ENCODE measurements at places on chromosomes 1 and 21. TPM values are rescaled to one million over a fixed set of nuclear protein-coding genes. Genes with fewer than 3 reads are reported as not detected.

GRCh38 chr1:230834292-230834691 is 34.0 kb downstream of the C1orf198 start:
- DNase-seq, result no peak

GORAB gene
- total RNA-seq, result 9.4 TPM

DNA sequence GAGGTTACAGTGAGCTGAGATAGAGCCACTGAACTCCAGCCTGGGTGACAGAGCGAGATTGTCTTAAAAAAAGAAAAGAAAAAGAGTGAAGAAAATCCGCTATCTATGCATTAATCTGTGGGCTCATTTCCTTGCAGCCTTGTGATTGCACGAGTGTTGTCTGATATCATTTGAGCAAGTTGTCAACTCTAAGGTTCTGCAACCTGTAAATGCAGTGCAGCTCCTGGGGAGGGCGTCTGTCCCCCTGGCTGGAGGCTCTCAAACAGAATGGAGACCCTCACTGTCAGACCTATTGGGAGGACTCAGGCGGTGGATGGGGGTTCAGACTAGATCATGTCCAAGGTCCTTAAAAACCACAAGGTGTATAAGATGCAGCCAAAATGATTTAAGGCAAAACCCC is 6.2 kb downstream of the CORT start:
- no peak for DNase-seq

- no peak for DNase-seq
These were observed 5.4 kb downstream of the TMEM59 start for GRCh38 chr1:54047384-54048305.

DNA sequence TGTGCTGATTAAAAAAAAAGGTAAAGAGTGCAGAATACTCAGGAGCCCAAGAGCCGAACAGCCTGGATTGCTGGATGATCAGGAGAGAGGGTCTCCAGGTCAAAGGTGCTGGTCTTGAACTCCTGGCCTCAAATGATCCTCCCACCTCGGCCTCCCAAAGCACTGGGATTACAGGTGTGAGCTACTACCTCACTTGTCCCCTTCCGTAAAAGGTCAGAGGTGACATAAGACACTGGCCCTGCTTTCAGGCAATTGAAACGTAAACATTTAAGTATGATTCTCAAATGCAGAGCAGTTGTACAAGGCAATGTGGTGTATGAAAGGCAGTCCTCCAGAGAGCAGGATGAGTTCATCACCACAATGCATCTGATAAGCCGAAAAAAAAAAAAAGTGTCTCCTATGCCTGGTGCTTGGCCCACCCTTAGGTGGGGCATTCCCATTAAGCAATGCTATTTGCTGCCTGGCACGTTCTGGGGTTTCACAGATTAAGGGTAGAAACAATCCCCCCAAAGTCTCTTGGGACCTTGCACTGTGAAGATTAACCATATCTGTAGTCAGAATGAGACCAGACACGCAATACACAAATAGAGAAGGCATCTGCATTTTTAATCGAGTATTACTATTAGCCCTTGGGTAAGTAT is 47.7 kb downstream of the PARP1 start:
- DNase-seq, result no peak

- no peak for DNase-seq
These were observed 160.9 kb downstream of the UCK2 start for GRCh38 chr1:165988275-165988674.

MYBPH gene
- not detected for total RNA-seq

DNA sequence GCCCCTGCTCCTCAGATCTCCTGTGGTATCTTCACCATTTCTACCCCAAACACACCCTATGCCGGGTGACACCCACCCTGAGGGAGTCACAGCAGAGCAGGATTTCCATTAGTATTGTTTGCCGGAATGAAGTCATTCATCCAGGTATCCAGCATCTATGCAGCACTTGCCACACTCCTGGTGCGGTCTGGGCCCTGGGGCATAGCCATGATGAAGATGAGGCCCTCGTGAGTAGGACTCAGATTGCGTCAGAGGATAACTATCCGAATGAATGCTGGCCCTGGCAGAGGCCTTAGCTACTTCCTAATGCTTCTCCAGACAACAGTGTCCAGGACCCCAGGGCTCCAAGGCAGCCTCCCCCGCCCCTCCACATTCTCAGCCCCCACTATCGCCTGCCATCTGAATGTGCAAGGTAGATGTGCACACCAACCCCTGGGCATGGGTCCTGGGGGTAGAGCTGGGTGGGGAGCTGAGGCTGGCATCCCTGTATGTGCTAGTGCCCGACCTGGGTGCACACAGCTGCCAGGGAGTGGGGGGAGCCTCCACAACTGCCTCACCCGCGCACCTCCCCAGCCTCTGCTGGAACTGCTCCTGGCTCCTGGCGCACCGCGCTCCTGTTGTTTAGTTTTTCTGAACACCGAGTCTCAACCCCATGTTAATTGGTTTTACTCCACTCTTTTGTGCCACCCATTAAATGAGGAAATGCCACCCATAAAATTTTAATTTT is 25.5 kb upstream of the ZC3H12A start:
- DNase-seq, result peak; percentile 91

- DNase-seq, result no peak
These were observed 6.4 kb upstream of the EVA1B start for GRCh38 chr1:36329817-36330216.
